Upper lobe of right lung (tissue), 1 donor: ENCODE measurements at places on chromosomes 2 and 18.

DNA sequence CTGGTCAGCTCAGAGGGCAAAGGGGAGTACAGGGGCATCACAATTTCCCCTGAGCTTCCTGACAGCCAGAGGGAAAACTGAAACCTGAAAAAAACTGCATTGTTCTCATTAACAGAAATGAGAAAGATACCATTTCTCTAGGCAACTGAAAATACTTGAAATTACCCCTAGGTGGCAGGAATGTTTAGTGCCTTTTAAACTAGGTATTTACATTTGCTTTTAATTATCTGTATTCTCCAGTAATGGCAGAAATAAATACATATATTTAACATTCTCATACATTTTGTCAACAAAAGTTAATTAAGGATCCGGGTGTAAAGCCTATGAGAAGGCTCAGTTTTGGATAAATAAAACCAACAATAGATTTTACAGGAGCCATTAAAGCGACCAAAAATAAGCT lies 34.5 kb downstream of the RPL31 start:
- no peak for DNase-seq

DNA sequence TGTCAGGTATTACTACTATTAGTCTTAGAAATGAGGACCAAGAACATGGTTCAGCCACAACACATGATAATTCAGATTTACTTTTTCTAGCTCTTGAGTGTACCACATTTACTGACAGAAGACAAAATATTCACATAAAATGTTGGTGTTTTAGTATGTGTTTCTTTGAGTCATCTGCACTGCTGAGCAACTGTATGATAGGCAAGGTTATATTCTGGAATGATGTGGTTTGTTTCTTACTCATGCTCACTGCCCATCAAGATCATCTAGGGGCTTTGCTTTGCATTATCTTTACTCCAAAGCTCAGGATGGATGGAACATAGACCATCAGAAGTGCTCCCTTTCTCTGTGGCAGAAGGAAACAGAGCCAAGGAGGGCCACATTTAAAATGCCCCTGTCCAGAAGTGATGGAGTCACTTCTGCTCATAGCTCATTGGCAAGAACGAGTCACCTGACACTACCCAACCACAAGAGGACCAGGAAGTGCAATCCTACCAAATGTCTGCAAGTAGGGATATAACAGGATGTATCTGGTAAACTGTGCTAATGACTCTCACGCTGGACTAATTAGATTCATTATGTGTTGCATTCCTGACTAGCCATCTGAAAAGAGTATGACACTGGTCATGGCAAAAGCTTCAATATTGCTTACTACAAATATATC lies 81.5 kb downstream of the DIS3L2 start:
- no peak for DNase-seq

GRCh38 chr2:135914485-135914884 lies 38.2 kb upstream of the MCM6 start:
- DNase-seq, result no peak

DNA sequence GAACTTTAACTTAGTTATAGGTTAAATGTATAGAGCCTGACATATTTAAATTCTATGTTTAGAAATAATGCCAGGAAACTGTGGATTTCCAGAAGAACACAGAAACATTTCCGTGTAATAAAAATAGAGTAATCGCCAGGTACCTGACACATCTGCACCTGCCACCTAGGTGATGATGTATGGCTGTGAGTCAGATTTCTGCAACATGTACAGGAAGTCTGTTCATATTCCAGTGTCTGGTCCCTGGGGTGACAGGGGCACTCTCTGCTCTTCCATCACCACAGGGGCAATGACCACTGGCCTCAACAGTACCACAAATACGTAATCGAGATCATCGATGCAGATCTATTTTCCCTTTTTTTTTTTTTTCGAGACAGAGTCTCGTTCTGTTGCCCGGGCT lies 101.1 kb upstream of the LPIN2 start:
- no peak for DNase-seq

DNA sequence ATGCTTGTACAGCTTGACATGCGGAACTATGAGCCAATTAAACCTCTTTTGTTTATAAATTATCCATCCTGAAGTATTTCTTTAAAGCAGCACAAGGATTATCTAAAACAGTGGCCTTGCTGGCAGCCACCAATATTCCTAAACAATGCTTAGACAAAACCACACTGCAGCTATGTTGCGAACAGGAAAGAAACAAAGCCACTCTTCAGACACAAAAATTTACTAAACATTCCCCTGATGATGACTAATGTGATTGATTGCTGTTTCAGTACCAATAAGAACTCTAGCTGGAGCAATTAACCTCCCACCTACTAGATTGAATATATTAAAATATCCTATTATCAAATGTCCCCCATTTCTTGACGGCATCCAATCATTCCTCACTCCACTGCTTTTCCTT lies 325.8 kb upstream of the REG3G start:
- no peak for DNase-seq

GRCh38 chr18:22439447-22439846 lies 21.7 kb upstream of the CTAGE1 start:
- DNase-seq, result no peak

- no peak for DNase-seq
Measured at GRCh38 chr18:13371689-13372418, 153.3 kb downstream of the LDLRAD4 start.
